ENCODE measurements at places on chromosomes 12 and 14. TPM values are rescaled to one million over a fixed set of nuclear protein-coding genes. Genes with fewer than 3 reads are reported as not detected.

The CCDC177 gene
- total RNA-seq: not detected

DNA sequence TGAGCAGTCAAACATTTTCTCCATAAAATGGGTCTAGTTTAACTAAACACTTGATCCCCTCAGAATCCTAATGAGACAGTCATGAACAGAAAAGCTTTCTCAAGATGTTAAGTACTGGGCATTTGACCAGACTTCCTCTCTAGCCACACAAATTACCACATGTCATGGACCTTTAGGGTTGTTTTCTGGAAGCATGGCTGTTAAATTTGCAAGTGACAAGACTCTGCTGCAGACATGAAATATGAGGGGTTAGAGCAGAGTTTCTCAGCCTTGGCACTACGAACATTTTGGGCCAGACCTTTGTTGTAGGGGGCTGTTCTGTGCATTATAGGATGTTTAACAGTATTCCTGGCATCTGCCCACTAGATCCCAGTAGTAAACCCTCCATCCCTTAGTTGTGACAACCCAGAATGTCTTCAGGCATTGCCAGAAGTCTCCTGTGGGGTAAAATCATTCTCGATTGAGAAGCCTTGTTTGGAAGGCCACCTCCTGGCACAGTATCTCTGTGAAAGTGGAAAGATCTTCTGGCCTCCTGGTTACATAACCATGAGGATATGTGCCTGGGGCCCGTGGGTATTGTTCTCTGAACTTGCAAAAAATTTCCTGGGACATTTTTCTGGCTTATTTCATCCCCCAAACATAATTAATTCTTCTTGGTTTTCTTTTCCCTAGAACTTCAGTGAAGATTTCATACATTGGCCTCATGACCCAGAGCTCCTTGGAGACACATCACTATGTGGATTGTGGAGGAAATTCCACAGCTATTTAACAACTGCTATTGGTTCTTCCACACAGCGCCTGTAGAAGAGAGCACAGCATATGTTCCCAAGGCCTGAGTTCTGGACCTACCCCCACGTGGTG, 4.3 kb downstream of the TMEM106C start:
- no peaks in the 10 kb centered on the region for H3K27me3 ChIP-seq
- H3K4me1 ChIP-seq: peaks cover 22% of the 10 kb centered on the region
- H3K36me3 ChIP-seq: no peaks in the 10 kb centered on the region
- DNase-seq: peak; percentile 59

DNA sequence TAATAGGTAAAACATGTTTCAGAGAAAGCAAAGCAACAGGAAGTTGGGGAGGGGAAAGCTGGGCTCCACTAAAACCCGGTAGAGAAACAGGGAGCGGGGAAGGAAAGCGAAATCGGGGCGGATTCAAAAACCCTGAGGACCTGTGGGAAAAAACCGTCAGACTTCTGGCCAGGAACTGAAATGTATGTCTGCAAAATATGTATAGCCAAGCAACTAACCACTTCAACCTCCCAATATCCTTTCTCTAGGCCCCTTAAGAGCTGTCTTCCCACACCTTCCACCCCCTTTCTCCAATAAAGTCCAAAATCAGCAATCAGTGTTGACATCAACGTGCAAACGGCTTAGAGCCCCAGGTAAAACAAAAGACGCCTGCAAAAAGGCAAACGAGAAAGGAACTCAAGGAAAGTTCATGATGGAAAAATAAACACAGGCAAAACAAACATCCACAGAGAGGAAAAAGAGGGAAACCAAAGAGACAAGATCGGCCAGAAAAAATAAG, 32.8 kb downstream of the SIX1 start:
- no peaks in the 10 kb centered on the region for H3K4me1 ChIP-seq
- H3K27ac ChIP-seq: no peak overlapping the region
- no peaks in the 10 kb centered on the region for H3K36me3 ChIP-seq
- H3K4me3 ChIP-seq: no peak overlapping the region
- H3K27me3 ChIP-seq: peaks cover 5% of the 10 kb centered on the region

DNA sequence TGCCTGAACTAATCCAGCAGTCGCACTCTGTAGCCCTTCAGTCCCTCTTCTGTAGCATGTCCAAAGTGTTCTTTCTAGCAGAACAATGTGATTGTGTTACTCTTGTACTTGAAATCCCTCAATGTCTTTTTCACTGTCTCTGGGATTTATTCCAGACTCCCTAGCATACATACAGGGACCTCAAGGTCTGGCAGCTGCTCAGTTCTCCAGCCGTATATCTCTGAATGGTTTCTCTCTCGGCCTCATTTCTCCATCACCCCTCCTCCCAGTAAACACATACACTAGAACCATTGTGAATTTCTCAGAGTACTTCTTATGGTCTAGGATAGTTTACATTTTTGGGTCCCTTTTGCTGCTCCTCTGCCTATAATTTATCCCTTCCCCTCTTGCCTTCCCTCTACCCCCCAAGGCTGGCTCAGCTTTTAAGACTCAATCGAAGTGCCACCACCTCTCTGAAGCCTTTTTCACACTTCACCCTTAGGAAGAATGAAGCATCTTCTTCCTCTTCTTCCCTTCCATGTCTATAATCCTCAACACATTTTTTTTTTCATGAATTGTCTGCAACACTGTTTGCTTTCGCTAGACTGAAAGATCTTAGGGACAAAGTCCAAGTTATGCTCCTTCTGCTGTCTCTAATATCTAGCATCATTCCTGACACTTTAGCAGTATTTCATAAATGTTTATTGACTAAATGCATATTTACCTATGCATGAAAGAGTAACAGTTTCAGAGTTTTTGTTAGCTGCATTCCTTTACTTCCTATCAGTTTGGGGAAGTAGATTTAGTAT, 446.1 kb downstream of the ZFP36L1 start:
- H3K4me1 ChIP-seq: peaks cover 43% of the 10 kb centered on the region
- no peak overlapping the region for H3K4me3 ChIP-seq
- no peaks in the 10 kb centered on the region for H3K36me3 ChIP-seq
- H3K27ac ChIP-seq: no peak overlapping the region
- DNase-seq: no peak
- H3K27me3 ChIP-seq: no peaks in the 10 kb centered on the region

- no peak overlapping the region for H3K27ac ChIP-seq
- H3K4me3 ChIP-seq: no peak overlapping the region
- H3K36me3 ChIP-seq: peaks cover 3% of the 10 kb centered on the region
- no peaks in the 10 kb centered on the region for H3K4me1 ChIP-seq
- no peak for DNase-seq
Measured at GRCh38 chr12:94969424-94969823, 34.1 kb downstream of the NDUFA12 start.

DNA sequence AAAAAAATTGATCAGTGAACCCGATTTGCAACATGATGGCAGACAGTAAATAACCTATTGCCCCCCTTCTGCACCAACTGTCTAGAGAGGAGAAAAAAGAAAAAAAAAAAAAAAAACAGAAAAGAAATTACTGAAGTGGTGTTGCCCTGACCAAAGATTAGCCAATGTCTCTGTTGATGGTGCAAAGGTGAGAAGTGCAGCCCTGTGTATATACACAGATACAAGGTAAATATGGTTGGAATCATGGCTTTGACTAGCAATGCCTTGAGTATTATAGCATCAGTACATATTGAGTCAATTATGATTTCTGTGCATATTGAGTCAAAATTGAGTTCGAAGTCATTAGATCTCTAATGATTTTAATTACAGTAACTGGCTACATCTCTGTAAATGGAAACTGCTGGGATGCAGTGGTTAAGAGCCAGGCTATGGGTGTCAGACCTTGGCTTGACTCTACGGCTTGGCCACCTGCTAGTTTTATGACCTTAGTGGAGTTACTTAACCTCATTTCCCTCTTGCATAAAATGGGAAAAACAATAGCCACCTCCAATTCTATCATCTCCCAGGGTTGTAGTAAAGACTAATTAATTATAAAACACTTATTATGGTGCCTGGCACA, 51.0 kb downstream of the EGLN3 start:
- no peak for DNase-seq
- H3K27ac ChIP-seq: no peak overlapping the region
- H3K4me3 ChIP-seq: no peak overlapping the region
- H3K36me3 ChIP-seq: no peaks in the 10 kb centered on the region

The CCT2 gene
- 126 TPM for total RNA-seq

The LGMN gene
- 83.9 TPM for total RNA-seq

- H3K27ac ChIP-seq: no peak overlapping the region
- H3K36me3 ChIP-seq: no peaks in the 10 kb centered on the region
- DNase-seq: no peak
- H3K4me1 ChIP-seq: no peaks in the 10 kb centered on the region
Measured at GRCh38 chr14:81127785-81128184, 93.0 kb downstream of the GTF2A1 start.

GRCh38 chr12:71218616-71219015, 60.8 kb upstream of the TSPAN8 start:
- H3K36me3 ChIP-seq: no peaks in the 10 kb centered on the region
- no peak overlapping the region for H3K4me3 ChIP-seq
- no peaks in the 10 kb centered on the region for H3K27me3 ChIP-seq
- DNase-seq: no peak
- H3K4me1 ChIP-seq: peaks cover 11% of the 10 kb centered on the region

DNA sequence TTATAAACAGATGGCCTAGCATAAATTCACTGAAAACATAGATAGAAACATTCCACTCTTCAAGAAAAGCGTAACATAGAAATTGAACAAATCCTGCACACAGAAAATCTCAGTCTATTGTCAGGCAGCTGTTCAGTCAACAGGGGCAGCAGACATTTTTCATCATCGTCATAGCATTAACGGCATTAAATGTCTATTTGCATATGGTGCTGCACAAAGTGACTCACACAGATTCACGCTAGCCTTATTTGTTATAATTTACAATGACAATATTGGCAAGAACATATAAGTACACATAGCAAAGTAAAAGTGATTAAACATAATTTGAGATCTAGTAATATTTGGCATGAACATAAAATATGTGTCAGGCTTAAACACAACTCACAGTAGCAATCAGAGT, 95.7 kb downstream of the CEP128 start:
- no peak for DNase-seq
- H3K4me3 ChIP-seq: no peak overlapping the region
- no peaks in the 10 kb centered on the region for H3K36me3 ChIP-seq
- no peak overlapping the region for H3K27ac ChIP-seq
- no peaks in the 10 kb centered on the region for H3K27me3 ChIP-seq

DNA sequence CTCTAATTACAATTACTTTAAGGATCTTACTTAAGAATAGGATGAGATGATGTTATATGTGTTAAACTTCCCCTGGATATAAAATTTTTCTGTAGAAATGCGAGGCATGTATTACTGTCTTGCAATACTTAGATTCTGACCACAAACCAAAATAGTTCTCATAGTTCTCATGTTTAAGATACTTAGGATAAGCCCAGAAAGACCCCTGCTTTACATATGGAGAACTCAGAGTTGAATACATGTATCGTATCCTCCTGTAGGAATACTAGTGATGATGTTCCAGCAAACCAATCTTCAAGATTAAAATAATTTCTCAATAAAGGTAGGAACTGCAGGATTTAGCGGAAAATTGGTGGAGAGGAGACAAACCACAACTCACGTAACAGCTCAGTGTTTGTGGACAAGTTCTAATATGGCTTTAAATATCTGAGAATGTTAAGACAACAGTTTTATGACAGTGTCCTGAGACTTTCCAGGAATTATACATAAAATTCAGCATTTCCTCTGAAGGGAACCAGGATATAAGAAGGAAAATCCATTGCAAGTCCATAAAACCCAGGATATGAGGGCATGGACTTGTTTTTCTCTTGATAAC, 114.7 kb upstream of the CRY1 start:
- H3K27ac ChIP-seq: no peak overlapping the region
- H3K36me3 ChIP-seq: no peaks in the 10 kb centered on the region
- no peak overlapping the region for H3K4me3 ChIP-seq
- H3K4me1 ChIP-seq: no peaks in the 10 kb centered on the region
- no peaks in the 10 kb centered on the region for H3K27me3 ChIP-seq
- DNase-seq: no peak

The LBHD2 gene
- total RNA-seq: not detected

The CHGA gene
- 5.0 TPM for total RNA-seq

The KERA gene
- total RNA-seq: not detected

DNA sequence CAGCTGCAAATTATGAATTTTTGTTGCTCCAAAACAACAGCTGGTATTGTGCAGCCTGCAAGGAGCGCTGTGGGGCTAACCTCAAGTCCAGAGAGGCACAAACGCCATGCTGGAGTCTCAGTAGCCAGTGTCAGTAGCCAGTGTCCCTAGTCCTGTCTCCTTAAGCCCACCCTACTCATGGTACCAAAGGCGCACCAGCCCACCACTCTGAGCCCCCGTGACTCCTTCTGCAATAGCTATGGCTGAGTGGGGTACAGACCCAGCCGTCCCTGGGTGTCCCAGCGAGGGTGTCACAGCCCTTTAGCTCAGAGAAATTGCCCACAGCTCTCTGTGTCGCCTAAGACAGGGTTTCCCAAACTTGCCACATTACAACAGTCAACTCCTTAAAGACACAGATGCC, 65.2 kb downstream of the ARL6IP4 start:
- no peak overlapping the region for H3K4me3 ChIP-seq
- no peaks in the 10 kb centered on the region for H3K27me3 ChIP-seq
- H3K36me3 ChIP-seq: no peaks in the 10 kb centered on the region
- H3K27ac ChIP-seq: peak overlapping the region; percentile 79
- H3K4me1 ChIP-seq: peaks cover 76% of the 10 kb centered on the region

GRCh38 chr12:6809056-6809455, 12.6 kb upstream of the GPR162 start:
- no peaks in the 10 kb centered on the region for H3K4me1 ChIP-seq
- DNase-seq: no peak
- H3K27me3 ChIP-seq: no peaks in the 10 kb centered on the region
- H3K4me3 ChIP-seq: no peak overlapping the region
- no peaks in the 10 kb centered on the region for H3K36me3 ChIP-seq

DNA sequence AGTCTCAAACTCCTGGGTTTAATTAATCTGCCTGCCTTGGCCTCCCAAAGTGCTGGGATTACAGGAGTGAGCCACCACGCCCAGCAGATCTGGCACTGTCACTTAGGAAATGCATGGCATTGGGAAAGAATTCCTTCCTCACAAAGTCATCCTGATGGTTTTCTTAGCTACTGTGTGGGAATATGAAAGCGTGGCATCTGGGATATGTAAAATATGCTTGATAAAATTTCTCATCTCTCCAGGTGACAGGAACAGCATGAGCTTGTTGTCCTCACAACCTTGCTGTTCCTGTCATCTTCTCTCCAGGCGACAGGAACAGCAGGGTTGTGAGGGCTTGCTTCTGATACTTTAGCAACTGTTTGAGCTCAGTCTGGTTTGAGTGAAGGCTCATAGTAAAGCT, 16.1 kb upstream of the AICDA start:
- H3K4me3 ChIP-seq: no peak overlapping the region
- no peaks in the 10 kb centered on the region for H3K27me3 ChIP-seq
- H3K27ac ChIP-seq: no peak overlapping the region
- no peaks in the 10 kb centered on the region for H3K4me1 ChIP-seq
- DNase-seq: no peak

- no peak for DNase-seq
- H3K4me1 ChIP-seq: no peaks in the 10 kb centered on the region
- H3K27ac ChIP-seq: no peak overlapping the region
- no peaks in the 10 kb centered on the region for H3K36me3 ChIP-seq
Measured at GRCh38 chr12:10783252-10783651, 19.2 kb downstream of the TAS2R7 start.

- H3K36me3 ChIP-seq: no peaks in the 10 kb centered on the region
- peak overlapping the region; percentile 50 for H3K27ac ChIP-seq
- peaks cover 13% of the 10 kb centered on the region for H3K4me1 ChIP-seq
Measured at GRCh38 chr14:99654235-99654985, 9.5 kb downstream of the HHIPL1 start.

All from sigmoid colon (tissue), 7 donors.